T-helper 17 cell (primary cell): ENCODE measurements at places on chromosomes 2 and 18. TPM values are rescaled to one million over a fixed set of nuclear protein-coding genes. Genes with fewer than 3 reads are reported as not detected.

- peaks cover 2% of the 10 kb centered on the region for H3K36me3 ChIP-seq
- no peak overlapping the region for H3K27ac ChIP-seq
- no peak for DNase-seq
- H3K4me3 ChIP-seq = no peak overlapping the region
These were observed 56.5 kb downstream of the TCF7L1 start for GRCh38 chr2:85189606-85190270.

The AKAIN1 gene
- total RNA-seq = not detected

DNA sequence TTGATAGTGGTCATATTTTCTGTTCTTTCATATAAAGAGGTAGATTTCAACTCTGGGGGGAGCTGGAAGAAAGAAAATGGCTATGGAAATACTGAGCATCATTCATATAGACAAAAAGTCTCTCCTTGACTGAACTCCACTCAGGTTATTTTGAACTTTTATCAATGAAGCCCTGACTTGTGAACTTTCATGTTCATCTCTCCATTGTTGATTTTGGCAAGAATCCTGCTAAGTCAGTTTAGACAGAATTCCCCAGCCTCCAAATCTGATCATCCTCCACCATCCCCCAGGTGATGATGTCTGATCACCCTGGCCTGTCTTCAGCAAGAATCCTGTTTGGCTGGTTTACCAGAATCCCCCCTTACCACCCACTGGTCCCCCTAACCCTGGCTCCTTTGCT, 395.0 kb downstream of the NCKAP5 start:
- no peak for DNase-seq
- no peak overlapping the region for H3K4me3 ChIP-seq
- no peaks in the 10 kb centered on the region for H3K27me3 ChIP-seq
- no peaks in the 10 kb centered on the region for H3K36me3 ChIP-seq
- no peaks in the 10 kb centered on the region for H3K4me1 ChIP-seq

The ACTR3 gene
- total RNA-seq = 229 TPM

GRCh38 chr2:72991980-72992733, 74.8 kb downstream of the EMX1 start:
- H3K27ac ChIP-seq = no peak overlapping the region
- no peaks in the 10 kb centered on the region for H3K27me3 ChIP-seq
- H3K4me1 ChIP-seq = peaks cover 6% of the 10 kb centered on the region
- no peak overlapping the region for H3K4me3 ChIP-seq
- peaks cover 2% of the 10 kb centered on the region for H3K36me3 ChIP-seq

GRCh38 chr2:33077844-33078243, 131.1 kb downstream of the LTBP1 start:
- H3K27me3 ChIP-seq = peaks cover 39% of the 10 kb centered on the region
- no peaks in the 10 kb centered on the region for H3K36me3 ChIP-seq
- DNase-seq = no peak
- H3K27ac ChIP-seq = no peak overlapping the region
